Amygdala (tissue), 56 donors: ENCODE measurements at places on chromosomes 1 and 21.

DNA sequence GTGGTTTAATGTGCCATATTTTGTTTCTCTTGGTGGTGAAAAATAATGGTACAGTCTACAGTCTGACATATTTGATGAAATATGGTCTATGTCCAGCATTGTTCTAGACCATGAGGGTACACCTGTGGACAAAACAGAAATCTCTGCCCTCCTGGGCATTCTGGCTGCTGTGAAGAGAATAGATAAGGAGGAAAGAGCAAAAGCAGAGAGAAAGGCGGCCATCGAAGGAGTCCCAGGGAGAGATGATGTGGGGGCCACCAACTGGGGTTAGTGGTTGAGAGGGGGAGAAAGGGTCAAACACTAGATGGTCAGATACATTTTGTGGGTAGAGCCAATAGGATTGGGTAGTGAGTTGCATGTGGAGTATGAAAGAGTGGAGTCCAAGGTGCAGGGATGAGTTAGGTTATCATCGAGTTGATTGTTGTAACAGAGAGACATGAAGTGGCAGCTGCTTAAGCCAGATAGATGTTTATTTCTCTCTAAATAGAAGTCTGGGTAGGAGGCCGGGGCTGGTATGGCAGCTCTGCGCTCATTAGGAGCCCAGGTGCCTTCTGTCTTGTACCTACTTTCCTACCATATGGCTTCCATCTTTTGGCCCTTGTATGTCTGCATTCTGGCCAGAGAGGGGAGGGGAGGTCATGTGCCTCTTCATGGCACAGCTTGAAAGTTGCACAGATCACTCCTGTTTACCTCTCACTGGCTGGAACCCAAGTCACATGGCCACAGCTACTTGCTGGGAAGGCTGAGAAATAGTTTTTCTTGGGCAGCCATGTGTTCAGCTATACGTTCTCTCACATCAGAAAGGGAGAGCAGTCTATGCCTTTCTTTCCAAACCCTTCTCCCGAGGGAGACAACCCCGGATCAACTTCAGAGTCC is 13.0 kb downstream of the UBE4B start:
- no peak for DNase-seq

DNA sequence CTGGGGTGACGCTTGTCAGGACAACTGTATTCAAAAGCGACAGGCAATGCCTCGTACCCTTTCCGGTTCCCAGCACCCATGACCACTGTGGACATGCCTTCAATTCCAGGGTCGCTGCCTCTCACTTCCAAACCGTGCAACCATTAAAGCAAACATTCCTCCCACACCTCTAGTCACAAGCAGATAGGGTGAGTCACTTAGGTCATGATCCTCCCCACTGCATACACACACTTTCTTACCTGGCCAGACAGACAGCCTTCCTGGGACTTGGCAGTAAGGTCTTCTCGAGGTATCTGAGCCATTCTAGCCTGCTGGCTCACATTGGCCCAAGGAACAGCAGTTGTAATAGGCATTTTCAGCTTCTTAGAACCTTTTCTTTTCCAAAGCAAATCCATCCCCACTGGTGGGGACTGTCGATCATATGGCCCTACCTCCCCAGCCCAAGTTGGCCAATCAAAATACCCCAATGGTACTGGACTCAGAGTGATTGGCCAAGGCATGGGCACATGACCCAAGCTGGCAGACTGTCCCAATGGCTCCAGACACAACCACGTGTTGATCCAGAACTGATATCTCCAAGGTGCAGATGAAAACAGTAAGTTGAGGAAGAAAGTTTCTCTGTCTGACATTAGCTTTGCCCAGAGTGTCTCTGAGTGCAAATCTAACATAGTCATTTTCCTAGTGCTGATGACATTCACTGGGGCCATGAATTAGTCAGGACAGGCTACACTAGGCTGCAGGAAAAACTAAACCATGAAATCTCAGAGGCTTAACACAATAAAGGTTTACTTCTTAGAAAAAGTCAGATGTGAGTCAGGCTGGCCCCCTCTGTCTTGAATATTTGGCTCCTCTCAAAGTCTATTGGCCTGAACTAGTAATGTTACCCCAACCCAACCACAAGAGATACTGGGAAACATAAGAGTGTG is 113.8 kb downstream of the RRAGC start:
- DNase-seq: no peak

- DNase-seq: no peak
Measured at GRCh38 chr1:202162418-202163280, 2.2 kb upstream of the PTPN7 start.

DNA sequence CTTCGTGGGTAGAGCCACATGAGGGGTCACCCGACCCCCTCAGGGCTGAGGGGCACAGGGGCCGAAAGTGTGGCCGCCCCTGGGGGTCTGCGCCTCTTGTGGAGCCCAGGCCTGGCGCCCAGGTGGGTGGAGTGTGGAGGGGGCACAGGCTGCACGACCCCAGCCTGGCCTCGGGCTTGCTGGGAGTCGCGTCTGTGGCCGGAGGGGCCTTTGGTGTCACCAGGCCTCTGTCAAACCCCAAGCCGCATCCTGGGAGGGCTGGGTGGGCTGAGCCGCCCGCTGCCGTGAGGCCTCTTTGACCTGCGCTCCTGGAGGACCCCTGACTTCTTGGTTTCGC is 60.7 kb downstream of the FAAP20 start:
- DNase-seq: no peak

DNA sequence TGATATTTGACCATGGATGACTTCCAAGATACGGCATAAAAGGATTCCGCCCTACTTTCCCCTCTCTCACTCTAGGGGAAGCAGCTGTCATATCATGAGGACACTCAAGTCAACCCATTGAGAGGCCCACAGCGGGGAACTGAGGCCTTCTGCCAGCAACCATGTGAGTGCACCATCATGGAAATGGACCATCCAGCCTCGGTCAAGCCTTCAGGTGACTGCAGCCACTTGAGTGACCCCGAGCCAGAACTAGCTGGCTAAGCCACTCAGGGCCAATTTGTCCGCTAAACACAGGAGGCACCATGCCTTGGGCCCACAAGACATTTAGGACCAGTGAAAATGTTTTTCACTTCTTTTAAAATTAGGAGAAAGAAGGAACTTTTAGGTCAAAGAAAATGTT is 11.1 kb upstream of the GJB5 start:
- DNase-seq: no peak

DNA sequence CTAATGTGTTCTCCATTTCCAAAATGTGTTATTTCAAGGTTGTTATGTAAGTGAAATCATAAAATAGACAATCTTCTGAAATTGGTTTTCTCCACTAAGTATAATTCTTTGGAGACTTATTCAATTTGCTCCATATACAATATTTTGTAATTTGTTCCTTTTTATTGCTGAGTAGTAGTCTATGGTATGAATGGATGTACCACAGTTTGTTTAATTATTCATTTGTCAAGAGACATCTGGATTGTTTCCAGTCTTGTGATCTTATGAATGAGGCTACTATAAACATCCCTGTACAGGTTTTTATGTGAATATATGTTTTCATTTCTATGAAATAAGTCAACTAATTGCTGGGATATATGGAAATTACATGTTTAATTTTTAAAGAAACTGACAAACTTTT is 652.6 kb upstream of the PLXNA2 start:
- no peak for DNase-seq

- no peak for DNase-seq
Measured at GRCh38 chr1:77386276-77386675, 104.5 kb downstream of the AK5 start.

- DNase-seq: no peak
Measured at GRCh38 chr1:32491386-32491785, 26.5 kb downstream of the ZBTB8B start.

DNA sequence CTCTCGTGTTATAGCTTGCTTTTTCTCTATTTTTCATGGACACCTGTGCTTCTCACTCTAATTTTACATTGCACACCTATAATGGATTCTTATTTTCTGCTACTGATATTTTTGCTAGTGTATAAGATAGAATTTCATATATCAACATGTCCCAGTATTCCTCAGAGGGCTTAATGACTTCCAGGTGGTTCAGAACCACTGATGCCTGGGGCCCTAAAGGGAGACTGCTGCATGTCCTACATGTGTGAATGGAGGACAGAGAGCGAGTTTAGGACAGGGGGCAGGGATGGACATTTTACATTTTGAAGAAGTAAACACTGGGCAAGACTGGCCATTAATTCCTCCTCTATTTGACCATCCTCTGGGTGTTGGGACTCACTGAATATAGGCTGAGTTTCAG is 100.6 kb downstream of the DISC1 start:
- no peak for DNase-seq

- no peak for DNase-seq
Measured at GRCh38 chr1:182041615-182042014, 19.9 kb downstream of the ZNF648 start.

- no peak for DNase-seq
Measured at GRCh38 chr1:58082596-58082995, 463.9 kb downstream of the OMA1 start.

- DNase-seq: no peak
Measured at GRCh38 chr1:152107031-152107983, 7.9 kb downstream of the TCHH start.

DNA sequence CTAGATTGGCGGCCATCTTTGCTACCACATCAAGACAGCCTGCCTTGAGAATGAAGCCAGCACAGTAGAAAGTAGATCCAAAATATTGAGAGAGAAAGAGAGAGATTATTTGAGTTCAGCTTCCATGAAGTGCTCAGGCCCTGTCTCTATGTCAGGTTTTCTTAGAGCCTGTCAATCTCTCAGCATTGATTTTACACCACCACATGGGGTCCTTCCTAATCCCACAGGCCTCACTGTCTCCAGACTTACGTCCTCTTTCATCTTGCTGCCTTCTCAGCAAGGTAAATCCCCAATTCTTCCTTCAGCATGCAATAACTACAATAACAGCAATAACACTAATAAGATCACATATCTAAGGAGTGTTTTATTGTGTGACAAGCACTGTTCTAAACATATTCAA is 21.0 kb downstream of the DYNLT5 start:
- DNase-seq: no peak

- DNase-seq: no peak
Measured at GRCh38 chr1:50929376-50929958, 30.6 kb downstream of the FAF1 start.

DNA sequence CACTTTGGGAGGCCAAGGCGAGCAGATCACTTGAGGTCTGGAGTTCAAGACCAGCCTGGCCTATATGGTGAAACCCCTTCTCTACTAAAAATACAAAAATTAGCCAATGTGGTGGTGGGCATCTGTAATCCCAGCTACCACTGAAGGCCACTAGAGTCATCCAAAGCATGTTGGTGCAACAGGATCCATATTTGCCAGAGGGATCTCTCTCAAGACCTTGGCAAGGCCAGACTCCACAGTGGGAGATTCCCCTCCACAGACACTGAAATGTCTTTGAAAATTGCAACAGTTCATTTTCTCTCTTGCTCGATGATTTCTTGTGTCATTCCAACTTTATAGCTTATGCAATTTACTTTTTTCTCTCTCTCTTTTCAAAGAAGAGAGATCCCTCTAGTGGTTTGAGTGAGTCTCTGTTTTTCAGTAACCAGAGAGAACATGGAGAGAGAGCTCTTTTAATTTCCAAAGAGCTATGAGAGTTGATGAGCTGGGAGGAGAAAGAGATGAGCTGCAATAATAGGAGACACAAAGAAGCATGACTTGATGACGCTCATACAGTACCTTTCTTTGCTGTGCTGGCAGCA is 176.8 kb upstream of the USP25 start:
- DNase-seq: no peak

GRCh38 chr21:29172282-29172681 is 41.8 kb downstream of the MAP3K7CL start:
- no peak for DNase-seq

DNA sequence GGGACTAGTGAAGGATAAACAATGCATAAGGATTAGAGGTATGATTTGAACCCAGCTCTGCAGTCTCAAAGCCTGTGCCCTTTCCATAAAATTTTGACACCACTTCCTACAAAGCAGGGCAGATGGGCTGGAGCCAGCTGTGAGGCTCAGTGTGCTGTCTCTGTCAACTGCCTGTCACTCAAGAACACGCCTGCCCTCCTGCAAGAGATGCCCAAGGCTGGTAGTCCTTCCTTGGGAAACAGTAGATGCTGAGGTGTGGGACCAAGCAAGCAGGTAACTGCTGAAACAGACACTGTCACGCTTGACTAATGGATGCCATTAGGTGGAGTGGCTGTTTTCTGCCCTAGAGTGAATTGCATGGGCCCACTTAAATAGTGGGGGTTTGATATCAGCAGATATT is 402.0 kb downstream of the PTPRU start:
- no peak for DNase-seq

GRCh38 chr1:162026881-162027280 is 3.2 kb upstream of the OLFML2B start:
- DNase-seq: no peak

- DNase-seq: no peak
Measured at GRCh38 chr1:105337420-105337819, 1587.7 kb downstream of the AMY1C start.

DNA sequence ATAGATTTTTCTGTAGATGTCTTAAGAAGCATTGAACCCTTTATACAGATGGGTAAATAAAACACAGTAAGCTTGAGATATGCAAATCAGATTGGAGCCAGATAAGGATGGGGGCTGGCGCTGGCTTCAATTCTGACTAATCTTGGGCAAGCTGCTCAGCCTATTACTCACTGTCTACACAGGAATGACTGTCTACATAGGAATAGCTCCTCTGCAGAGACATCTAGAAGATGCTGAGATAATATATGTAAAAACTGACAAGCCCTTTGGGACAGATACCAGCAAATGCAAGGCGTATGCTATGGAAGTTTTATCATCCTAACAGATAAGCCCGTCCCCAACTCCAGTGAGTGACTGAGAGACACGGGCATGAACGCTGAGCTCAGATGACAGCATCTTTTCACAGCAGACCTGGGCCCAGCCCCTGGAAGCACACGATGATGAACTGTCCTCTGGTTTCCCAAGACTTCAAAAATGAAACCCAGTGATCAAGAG is 1.7 kb downstream of the CLDN14 start:
- no peak for DNase-seq

DNA sequence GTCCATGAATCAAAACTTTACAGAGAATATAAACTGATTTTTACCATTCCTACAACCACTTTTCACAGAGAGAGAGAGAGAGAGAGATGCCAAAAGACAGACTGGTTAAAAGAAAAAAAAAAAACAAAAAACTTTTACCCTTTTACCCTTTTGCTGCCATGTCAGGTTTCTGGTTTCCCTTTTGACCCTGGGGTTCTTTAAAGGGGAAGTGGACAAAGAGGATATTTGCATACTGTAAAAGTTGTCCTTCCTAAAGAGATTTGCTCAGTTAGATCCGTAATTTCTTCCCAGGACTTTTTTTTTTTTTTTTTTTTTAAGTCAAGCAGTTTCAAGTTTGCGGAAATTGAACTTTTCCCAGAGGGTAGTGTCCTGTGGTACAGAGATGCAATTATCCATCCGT is 287.8 kb upstream of the RGS18 start:
- DNase-seq: no peak

- no peak for DNase-seq
Measured at GRCh38 chr1:60895701-60896100, 186.7 kb upstream of the NFIA start.

- DNase-seq: no peak
Measured at GRCh38 chr1:5067246-5067645, 412.8 kb downstream of the AJAP1 start.
